ENCODE measurements at places on chromosomes 1 and 21.

GRCh38 chr21:20647607-20648006 lies 350.6 kb upstream of the NCAM2 start:
- no peak for DNase-seq

DNA sequence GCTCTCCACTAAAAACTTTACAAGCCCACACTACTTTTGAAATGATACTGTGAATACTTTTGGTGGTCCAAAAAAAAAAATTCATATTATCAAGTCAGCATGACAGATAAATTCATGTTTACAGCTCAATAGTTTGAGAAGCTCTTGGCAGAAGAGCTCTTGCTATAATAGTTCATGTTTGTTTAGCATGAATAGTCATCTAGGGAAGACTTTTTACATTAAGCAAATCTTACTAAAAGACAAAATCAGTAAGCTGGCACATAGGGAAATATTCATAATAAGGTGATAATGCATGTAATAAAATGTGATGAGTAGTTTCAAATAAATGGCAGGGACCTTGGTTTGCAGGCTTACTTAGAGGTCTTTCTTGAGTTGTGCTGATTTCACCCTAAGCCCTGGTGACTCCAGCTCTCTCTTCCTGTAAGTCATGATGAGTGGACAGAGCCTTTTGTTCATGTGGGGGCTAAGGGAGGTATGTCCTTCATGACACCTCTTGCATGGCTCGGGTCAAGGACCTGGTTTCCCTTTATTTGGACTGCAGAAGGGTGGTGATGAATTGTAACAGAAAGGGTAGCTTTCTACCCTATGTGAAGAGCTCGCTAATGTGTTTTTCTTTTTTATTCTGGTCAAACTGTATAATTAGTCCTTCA lies 166.7 kb downstream of the GABPA start:
- DNase-seq: no peak

- DNase-seq: no peak
Measured at GRCh38 chr1:204268101-204268500, 54.3 kb upstream of the GOLT1A start.

GRCh38 chr1:15703562-15703961 lies 19.4 kb downstream of the PLEKHM2 start:
- DNase-seq: peak; percentile 69

GRCh38 chr1:193142409-193142808 lies 20.6 kb downstream of the CDC73 start:
- DNase-seq: no peak

DNA sequence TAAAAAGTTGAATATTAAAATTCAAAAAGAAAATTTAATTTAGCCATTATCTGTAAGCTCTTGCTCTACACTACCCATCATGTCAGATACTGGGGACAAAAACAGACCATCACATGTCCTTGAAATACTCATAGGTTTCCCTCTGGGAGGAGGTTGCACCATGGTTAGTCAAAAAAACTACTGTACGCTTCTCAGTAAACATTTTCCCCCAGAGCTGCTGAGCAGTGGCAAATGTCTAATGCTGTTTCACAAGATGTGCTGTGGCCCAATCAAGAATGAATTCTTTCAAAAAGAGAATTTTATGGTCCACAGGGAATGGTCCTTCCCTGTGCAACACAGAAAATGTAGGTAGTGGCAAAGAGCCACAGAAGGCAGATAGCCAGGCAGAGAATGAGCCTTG lies 6.1 kb downstream of the SLC25A24 start:
- DNase-seq: no peak

DNA sequence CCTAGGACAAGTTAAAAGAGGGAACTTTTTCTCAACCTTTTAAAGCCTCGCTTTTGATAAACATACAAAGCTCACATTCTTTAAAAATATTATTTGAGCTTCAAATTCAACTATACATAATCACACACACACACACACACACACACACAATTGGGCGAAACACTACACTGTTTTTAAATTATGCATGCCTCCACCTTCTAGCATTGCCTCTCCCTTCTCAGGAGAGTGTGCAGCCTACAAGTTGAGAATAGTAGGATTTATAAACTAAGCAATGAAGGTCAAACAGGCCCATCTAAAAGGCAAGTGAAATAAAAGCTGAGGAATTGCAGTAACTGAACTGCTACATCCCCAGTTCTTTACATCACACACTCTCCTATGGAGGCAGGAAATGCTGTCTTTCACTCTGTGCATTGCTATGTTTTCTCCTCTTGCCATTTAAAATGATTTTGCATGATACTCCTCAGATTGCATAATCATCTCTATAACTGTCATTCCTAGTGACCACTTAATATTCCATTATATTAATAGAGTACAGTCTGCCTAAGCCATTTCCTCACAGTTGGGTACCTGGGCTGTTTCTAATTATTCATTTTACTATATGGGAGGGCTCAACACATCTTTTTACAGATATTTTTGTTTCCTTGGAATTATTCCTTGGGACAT lies 92.5 kb upstream of the KCNE2 start:
- no peak for DNase-seq

DNA sequence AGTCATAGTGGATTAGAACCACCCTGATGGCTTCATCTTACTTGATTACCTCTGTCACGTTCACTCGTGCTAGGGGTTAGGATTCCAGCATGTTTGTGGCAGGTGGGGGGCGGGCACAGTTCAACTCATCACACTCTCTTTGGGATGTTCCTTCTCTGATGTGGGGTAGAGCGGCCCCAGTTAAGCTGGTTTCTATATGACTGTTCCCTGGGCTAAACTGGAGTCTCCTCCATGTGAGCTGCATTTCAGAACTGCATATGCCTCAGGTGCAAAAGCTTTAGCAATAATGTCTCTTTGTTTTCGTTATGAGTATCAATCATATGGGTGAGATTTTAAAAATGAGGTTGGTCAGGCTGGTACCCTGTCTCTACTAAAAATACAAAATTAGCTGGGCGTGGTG lies 393.2 kb downstream of the RPS6KC1 start:
- no peak for DNase-seq

DNA sequence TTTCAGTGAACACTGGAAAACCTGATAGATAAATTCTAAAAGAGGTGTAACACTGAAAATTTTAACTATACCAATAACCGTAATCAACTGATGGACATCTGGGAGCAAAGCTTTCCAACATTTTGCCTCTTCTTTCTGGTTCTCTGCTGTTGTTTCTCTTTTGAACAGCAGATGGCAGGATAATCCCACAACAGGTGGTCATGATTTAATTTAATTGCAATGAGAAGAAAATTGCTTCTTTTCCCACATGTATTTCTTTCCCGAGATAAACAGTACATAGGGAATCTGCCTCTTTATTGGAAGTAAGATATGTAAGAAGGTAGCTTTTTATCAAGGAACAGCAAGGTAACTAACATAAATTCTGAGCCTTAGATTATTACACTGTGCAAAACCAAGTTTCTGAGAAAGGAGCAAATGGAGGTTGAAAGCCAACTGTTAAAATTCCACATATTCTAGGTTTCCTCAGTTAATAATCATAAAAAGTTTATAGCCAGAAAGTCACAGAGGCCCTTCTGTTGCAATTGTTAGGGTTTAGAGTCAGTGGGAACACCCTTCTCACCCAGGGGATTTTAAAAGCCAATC lies 72.9 kb downstream of the RPS6KA1 start:
- no peak for DNase-seq

- DNase-seq: no peak
Measured at GRCh38 chr1:158689875-158690274, 3.4 kb upstream of the SPTA1 start.

DNA sequence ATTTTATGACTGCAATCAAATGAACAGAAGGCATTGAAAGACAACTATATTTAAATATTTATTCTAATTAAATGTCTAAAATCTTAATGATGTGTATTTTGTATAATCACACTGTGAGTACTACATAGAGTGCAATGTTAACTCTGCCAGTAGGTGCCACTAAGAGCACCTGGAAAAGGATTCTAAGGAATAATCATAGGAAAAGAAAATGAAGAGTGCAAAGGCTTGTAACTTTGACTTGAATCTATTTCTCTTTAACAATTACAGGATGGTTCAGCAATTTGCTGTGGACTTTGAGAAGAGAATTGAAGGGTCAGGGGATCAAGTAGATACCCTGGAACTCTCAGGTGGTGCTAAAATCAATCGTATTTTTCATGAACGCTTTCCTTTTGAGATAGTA lies 200.4 kb downstream of the DNM3 start:
- no peak for DNase-seq

DNA sequence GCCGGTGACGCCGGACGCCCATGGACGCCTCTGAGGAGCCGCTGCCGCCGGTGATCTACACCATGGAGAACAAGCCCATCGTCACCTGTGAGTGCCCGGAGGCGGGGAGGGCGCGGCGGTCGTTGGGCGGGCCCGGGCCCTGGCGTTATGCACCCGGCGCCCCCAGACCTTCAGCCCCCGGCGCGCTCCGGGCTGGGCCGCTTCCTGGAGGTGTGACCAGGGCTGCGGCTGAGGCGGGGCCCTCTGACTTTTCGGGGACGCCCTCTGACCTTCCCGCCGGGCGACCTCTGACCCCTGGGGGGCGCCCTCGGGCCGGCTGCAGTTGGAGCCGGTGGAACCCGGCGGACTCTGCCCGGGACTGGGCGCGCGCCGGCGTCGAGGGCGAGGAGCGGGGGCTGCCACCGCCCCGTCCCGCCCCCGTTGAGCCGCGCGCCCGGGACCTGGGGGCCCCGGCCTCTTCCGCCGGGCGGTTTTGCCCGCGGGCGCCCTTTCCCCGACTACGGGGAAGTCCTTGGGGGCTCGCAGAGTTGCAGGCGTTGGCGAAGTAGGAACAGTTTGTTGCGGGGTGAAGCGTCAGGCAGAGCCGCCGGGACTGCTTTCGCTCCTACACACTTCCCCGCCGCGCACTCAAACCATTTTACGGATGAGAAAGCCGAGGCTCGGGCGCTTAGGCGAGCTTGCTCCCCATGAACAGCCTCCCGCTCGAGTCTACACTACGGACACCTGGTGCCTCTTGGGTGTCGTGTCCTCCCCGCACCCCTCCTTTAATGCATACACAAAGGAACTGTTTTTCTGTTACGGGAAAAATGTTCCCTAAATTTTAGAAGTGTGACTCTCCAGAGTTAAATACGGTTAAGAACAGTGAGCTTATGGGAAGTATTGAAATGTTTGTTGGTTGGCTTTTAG lies 618 bp downstream of the TRAPPC10 start:
- peak; percentile 28 for DNase-seq

- DNase-seq: no peak
Measured at GRCh38 chr21:46071082-46071481, 26.8 kb upstream of the COL6A2 start.

GRCh38 chr21:45695086-45695485 lies 51.6 kb downstream of the PCBP3 start:
- DNase-seq: no peak

GRCh38 chr1:68166348-68166747 lies 66.0 kb downstream of the WLS start:
- no peak for DNase-seq

DNA sequence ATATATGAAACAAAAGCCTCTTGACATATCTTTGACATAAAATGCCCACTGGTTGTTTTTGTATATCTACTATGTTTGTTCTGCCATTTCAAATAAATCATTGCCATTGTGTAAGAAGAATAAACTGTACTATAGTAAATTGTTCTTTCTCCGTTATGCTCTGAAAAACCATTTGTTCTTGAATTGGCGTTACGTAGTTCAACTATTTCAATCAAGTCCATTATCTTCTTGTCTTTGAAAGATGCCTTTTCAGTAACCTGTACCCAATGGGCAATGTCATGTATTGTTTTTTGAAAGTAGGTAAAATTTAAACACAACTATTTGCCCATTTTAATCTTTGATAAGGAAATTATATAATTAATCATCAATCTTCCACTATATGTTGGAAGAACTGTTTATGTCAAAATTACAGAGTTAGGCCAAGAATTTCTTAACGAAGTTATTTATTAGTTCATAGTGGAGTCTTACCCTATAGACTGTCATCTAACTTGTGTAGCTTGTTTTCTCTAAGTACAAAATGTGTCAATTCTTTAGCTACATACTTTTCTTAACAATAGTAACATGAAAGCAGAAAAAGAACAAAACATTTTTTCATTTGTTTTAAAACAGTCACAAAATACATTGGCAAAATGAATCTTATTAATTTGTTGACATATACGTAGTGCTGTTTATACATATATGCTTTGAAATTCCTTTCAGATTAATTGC lies 294.8 kb downstream of the PTPRC start:
- no peak for DNase-seq

DNA sequence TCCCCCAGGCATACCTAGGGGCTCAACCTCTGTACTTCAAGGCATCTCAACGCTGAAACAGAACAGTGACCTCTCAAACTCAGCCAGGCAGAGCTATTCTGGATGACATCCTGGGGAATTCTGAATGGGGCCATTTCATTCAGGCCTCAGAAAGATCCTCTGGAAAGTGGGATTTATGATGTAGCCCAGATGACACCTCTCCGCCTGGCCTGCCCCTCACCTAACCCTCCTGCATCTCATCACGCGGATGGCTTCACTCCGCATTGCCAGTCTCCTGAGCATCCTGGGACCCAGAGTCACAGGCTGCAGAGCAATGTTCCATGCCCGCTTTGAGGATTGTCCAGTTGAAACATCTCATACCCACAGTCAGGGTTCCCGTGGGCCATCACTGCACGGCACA lies 1.2 kb downstream of the SPATA46 start:
- DNase-seq: no peak

DNA sequence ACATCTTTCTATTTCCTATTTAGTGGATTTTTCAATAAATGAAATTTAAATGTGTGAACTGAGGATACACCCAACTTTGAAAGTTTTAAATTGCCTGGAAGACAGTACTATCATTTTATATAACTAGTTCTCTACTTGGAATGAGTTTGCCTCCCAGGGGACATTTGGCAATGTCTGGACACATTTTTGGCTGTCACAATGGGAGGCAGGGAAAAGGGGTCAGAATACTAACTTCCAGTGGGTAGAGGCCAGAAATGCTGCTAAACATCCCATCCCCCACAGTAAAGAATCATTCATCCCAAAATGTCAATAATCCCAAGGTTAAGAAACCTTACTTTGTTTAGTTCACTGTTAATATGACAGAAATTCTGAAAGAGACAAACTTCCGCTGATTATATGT lies 13.2 kb upstream of the NRAS start:
- no peak for DNase-seq

- no peak for DNase-seq
Measured at GRCh38 chr21:46486481-46487126, 27.9 kb downstream of the DIP2A start.

- no peak for DNase-seq
Measured at GRCh38 chr21:40049031-40049930, 182.0 kb downstream of the PCP4 start.

GRCh38 chr1:246404078-246404477 lies 103.0 kb downstream of the SMYD3 start:
- no peak for DNase-seq

DNA sequence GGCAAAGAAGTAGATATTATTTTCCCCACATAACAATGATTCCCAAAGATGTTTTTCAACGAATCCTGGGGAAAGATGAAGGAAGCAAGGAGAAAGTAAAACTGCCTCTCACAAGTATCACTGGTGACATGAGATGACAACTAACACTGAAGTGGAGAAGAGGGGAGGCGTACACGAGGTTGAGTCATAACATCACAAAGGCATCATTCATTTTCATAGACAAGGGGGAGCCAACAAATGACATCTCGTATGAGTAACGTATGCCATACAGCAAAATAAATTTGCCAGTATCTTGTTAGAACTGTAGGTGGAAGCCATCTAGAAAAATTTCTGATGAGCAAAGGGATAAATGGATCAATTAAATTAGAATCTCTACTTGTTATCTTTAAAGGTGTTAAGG lies 56.6 kb downstream of the ATP1B1 start:
- peak; percentile 17 for DNase-seq

- no peak for DNase-seq
Measured at GRCh38 chr1:154941333-154942013, 5.0 kb upstream of the PMVK start.

GRCh38 chr1:155329980-155330598 lies 9.4 kb downstream of the RUSC1 start:
- DNase-seq: no peak
